ENCODE measurements at places on chromosomes 3 and 15.

DNA sequence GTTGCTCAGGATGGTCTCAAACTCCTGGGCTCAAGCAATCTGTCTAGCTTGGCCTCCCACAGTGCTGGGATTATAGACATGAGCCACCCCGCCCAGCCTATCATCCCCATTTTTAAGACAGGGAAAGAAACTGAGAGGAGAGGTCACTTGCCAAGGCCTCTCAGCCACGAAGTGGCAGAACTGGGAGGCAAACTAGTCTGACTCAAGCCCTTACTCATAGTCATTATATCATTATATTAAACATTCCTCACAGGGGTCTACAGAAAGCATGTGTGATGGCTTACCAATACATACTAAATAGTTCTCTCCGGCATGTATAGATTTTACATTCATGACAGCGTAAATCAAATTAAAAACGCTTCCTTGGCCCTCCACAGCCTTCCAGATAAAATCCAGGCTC, 62.0 kb upstream of the ZBTB38 start:
- DNase-seq = no peak

DNA sequence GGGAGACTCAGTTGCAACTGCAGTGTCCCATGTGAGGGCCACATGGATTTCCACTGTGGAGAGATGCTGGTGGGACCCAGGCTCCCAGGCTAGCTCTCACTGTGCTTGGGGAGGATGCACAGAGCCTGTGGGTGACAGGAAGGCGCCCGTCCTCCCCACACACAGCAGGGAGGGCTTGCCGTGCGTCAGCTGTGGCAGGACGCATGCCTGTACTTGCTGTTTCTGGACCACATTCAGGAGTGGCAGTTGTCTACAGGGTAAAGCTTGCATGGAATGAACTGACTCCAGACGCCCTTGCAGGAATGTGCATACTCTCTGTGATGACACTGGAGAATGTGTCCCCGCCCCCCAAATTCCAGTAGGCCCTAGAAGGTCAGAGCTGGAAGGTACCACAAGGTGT, 63.8 kb upstream of the SNRPA1 start:
- no peak for DNase-seq

GRCh38 chr3:101513419-101513986, 491 bp upstream of the SENP7 start:
- no peak for DNase-seq

DNA sequence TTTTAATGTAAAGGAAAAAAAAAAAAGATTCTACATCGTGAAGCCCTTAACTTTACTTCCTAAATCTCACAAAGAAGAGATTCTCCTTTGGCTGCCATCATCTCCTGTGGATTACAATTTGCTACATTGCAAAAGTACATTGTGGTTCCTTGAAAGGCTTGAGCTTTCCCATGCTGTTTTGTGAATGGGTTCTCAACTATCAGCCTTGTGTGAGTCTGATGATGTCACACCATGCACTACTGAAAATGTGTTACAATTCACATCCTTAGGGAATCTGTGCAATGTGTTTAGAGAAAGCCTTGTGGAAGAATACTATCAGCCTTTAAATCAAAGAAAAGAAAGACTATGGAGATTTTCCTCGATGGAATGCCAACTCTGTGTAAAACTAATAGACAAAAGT, 510.0 kb upstream of the ALCAM start:
- DNase-seq = no peak

GRCh38 chr3:183551930-183552329, 3.6 kb downstream of the KLHL6 start:
- DNase-seq = no peak

DNA sequence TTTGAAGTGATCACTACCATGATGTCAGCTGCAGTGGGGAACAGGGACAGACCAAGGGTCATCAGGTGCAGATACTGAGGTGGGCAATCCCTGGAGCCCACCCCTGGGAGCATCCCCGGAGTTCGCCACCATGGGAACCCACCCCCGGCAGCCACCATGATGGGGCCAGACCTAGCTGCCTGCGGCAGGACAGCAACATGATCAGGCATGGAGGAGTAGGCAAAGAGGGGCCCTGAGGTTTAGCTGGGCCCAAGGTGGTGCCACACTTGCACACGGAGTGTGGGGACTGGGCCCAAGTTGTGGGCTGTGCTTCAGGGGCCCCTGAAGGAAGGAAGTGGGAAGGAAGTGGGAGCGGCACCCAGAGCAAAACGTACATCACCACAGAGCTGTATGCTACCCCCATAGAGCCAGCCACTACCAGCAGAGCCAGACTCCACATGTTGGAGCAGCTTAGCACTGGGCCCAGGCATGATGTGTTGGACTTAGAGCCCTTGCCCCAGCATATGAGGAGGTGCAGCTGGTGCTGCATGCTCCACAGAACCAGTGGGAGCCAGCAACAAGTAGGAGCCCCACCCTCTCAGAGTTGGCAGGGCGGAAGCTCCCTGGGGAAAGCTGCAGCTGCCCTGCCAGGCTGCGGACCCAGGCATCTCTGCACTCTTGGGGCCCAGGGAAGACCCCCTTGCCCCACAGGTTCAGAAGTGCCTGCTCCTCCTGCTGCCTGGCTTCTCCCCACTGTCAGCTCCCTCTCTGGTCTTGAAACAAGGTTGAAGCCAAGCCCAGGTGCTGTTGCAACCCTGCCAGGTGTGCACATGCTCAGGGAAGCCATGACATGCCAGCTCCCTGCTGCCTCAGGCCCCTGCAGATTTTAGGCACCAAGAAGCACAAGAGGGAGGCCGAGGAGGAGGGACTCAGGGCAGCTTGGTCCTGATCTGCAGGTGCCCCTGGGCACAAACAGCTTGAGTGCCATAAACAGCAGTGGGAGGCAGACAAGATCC, 515.3 kb downstream of the ZBBX start:
- no peak for DNase-seq

GRCh38 chr3:100637197-100637631, 27.8 kb downstream of the ADGRG7 start:
- peak; percentile 28 for DNase-seq

DNA sequence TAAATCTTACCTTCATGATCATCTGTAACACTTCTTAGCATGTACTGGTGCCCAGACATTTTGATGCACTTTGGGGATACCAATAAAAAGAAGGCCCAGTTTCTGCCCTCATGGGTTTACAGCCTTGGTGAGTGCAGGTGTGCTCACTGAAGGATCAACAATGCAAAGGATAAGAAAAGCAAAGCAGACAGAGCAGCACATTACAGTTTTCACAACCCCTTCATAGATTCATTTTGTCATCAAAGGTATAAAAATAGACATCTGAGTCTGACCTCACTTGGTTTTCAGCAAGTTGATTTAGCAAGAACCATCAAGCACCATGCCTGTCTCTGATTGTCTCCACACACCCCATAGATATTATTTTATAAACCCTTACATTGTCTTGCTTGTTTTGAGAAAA, 77.6 kb downstream of the BFSP2 start:
- no peak for DNase-seq

- no peak for DNase-seq
Observed at GRCh38 chr15:63052077-63052841, 9.7 kb downstream of the TPM1 start.

- no peak for DNase-seq
Observed at GRCh38 chr3:27160146-27160545, 209.0 kb downstream of the NEK10 start.

GRCh38 chr15:31397851-31398661, 71.4 kb downstream of the KLF13 start:
- DNase-seq = no peak

- DNase-seq = no peak
Observed at GRCh38 chr3:104447681-104448080, 919.0 kb upstream of the ALCAM start.

GRCh38 chr3:120678331-120678947, 3.6 kb downstream of the HGD start:
- DNase-seq = peak; percentile 11

DNA sequence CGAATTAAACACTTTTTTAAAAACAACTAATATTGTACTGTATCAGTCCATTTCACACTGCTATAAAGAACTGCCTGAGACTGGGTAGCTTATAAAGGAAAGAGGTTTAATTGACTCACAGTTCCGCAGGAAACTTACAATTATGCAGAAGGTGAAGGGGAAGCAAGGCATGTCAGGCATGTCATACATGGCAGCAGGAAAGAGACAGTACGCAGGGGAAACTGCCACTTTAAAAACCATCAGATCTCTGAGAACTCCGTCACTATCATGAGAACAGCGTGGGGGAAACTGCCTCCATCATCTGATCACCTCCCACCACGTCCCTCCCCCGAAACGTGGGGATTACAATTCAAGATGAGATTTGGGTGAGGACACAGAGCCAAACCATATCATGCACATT, 162.8 kb upstream of the TPM1 start:
- DNase-seq = no peak

GRCh38 chr15:35654332-35654731, 108.4 kb upstream of the DPH6 start:
- DNase-seq = no peak

GRCh38 chr3:184260724-184261269, 556 bp downstream of the CAMK2N2 start:
- no peak for DNase-seq

- no peak for DNase-seq
Observed at GRCh38 chr15:47492195-47492594, 225.1 kb upstream of the SEMA6D start.

DNA sequence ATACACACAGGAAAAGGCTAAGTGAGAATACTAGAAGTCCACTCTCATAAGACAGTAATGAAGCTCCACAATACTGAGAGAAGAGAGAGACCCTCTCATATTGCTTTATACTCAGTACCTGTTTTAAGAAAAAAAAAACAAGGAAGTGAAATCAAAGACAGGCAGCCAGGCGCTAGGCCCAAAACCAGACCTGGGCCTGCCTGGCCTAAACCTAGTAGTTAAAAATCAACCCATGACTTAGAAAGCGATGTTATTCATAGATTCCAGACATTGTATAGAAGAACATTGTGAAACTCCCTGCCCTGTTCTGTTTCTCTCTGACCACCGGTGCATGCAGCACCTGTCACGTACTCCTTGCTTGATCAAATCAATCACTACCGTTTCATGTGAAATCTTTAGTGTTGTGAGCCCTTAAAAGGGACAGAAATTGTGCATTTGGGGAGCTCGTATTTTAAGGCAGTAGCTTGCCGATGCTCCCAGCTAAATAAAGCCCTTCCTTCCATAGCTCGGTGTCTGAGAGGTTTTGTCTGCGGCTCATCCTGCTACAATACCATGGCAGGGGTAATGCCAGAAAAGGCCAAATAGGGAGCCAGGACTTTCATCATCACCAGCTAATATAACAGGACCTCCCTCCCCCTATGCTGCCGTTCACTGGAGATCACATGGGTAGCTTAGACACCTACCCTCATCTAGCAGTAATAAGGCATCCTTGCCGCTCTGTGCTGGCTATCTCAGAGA, 1294.1 kb downstream of the NSUN3 start:
- DNase-seq = no peak

GRCh38 chr3:186843039-186843432, 526 bp downstream of the ADIPOQ start:
- no peak for DNase-seq

GRCh38 chr3:149678351-149678950, 20.6 kb upstream of the WWTR1 start:
- no peak for DNase-seq

DNA sequence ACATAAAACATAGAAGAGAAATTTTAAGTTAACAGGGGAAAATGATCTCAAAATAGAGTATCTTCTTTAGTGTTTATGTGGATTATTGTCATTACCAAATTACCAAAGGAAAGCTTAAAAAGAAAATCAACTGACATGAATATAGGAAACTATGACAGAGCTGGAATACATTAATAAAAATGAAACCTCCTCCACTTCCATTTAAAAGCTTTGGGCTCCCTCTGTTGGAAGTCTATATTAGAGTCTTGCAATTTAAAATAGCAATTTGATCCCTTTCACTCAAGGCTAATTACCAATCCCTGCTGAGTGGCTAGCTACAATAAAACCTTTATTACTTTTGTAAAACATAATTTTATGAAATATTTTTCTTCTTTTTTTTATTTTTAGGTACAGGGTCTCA, 61.4 kb upstream of the IMPG2 start:
- peak; percentile 20 for DNase-seq

DNA sequence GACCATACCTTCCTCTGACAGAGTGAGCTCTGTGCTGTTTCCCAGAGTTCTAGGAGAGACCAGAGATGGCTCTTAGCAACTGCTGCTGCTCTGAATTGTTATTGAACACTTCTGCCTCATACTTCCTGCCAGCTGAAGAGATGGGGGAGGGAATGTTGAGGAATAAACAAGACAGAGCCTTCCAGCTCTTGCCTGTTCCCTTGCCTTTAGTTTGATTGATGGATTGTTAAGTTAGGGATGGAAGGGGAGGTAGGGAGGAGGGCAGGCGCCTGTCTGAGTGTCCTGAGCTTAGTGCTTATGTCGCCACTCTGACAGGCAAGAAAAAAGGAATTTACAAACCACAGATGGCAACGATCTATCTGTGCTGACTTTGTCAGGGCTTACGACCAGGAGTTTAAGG, 42.8 kb downstream of the ZNF609 start:
- no peak for DNase-seq

Measured in HS-5 (cell line).